ENCODE measurements at places on chromosomes 7 and 10.

DNA sequence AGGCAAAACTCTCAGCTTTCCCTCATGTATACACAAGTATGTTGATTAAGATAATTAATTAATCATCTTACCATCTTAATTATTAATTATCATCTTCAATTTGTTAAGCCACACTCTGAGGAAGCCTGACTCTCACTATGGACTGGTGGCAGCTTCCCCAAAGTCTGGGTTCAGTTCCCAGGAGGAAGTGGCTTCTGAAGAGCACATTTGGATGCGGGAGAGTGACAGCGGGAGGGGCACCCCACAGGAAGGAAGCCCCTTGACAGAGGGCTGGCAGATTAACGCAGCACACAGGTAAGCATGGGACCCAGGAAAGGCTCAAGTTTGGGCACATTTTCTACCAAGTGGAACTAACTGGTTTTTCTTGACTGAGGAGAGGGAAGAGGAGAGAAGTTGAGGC, 13.4 kb upstream of the SLIT1 start:
- no peak for DNase-seq

DNA sequence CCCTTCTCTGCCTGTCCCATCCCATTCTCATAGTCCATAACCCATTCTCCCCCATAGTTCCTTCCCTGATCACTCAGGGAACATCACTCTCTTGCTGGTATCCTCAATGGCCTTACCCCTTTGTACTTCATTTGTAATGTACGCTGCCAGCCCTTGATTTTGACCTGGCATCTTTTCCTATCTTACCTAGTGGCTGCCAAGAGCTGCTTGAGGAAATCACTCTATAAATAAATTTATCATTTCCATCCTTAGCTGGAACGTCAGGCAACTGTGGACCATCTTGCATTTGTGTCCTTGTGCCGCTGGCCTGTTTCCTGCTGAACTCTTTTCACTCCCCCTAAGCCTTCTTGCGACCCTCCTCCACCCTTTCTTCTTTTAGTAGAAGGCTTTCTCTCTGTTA, 14.0 kb downstream of the CDK14 start:
- DNase-seq: no peak

GRCh38 chr7:70614237-70615045, 517.5 kb upstream of the GALNT17 start:
- DNase-seq: peak; percentile 87

GRCh38 chr7:20417260-20417659, 86.6 kb downstream of the ITGB8 start:
- DNase-seq: no peak

GRCh38 chr10:21304198-21304597, 221.3 kb downstream of the SKIDA1 start:
- DNase-seq: no peak

GRCh38 chr10:17077346-17077781, 52.2 kb downstream of the CUBN start:
- DNase-seq: no peak

DNA sequence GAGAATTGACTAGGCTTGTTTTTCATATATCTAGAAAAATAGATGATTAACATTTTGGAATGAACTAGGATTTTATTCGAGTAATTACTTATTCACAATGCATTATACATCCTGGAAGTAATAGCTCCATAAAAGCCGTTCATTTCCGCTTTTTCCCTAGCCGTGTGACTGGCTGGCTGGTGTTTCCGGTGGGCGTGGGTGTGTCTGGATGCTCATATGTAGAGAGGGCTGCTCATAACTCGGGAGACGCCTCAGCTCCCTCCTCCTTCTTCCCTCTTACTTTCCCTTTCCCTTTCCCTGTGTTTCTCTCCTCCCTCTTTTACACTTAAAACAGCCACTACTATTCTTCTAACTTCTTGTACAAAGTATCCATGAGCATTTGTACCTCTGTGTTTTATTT, 187.7 kb upstream of the VSTM2A start:
- no peak for DNase-seq

DNA sequence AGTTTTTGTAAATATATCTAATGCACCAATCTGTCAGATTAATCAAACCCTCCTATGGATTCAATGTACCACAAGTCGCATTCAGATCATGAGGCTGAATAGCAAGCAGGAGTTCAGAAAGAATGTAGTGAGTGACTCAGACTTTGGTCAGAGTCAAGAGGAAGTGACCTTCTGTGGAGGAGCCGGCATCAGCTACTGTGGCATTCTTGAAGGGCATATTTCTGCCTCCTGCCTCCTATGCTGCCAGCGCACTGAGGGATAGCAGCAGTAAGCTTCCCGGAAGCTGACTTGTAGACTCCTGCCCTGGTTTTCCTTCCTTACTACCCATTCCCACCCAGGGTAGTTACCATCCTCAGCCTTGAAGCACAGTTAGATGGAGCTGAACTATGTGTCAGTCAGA, 867.5 kb downstream of the NRG3 start:
- no peak for DNase-seq

GRCh38 chr10:48199580-48200377, 74.7 kb downstream of the FRMPD2 start:
- DNase-seq: no peak

DNA sequence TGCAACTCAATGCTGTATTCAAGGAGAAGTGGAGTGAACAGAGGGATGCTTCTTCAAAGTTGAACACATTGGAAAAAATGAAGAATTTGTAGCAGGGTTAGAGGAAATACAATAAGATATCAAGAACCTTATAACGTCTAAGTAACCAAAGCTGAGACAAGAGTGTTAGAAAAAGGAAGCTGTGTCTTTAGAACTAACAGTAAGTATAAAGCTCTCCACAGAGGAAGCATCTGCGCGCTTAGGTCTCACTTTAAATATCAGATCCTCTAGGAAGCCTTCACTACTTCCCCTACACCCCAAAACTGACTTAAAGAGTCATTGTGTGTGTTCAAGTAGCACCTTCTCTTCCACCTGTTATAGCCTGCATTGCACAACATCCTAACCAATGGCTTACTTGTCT, 43.0 kb downstream of the CH25H start:
- no peak for DNase-seq

DNA sequence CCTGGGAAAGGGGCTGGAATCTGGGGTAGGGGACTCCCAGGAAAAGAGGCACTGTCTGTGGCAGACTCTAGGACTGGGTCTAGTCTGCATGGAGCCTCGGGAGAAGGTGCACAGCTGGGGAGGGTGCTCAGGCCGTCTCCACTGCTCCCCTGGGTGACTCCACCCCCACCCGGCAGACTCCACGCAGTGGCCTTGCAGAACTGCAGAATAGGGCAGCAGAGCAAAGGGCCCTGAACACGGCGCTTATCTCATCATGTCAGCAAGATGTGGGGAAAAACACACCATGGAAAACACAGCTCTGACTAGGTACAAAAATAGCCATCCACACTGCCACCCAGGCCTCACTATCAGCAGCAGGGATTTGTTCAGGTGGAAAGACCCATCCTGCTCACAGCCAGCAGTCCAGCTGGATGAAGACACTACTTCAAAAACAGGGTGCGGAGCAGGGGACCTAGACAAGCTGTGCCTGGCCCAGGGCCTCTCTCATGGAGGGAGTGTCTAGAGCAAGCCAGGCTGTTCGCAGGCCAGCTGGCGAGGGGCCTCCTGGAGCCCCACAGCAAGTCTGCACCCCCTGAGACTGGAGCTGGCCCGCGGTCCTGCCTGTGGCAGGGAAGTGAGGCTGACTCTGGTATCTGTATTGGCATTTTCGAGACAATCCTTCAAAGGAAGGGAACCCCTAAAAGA, 11.7 kb downstream of the MAT1A start:
- no peak for DNase-seq

- DNase-seq: no peak
These were observed 21.3 kb upstream of the TBRG4 start for GRCh38 chr7:45132708-45133320.

DNA sequence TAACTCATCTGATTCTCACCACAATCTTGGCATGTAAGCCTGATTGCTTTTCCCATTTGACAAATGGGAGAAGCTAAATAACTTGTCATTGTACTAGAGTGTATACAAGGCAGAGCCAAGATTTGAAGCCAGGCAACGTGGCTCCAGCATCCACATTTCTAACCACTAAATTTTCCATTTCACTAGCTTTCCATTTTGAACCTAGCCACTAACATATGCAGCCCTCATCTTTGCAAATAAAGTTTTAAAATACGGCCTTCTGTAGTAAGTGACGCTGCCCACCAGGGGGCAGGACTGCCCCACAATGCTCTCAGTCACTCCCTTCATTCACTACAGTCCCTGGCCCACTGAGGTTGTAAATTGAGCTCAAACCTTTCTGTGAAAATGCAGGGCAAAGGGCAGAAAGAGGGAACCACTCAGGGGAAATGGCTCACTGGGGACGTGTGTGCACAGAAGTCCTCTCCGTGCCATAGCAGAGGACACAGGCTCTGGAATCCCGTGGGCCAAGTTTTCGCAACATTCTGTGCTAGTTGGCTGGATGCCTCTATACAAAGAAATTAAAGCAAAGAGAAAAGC, 315.7 kb downstream of the TNS3 start:
- DNase-seq: peak; percentile 86

DNA sequence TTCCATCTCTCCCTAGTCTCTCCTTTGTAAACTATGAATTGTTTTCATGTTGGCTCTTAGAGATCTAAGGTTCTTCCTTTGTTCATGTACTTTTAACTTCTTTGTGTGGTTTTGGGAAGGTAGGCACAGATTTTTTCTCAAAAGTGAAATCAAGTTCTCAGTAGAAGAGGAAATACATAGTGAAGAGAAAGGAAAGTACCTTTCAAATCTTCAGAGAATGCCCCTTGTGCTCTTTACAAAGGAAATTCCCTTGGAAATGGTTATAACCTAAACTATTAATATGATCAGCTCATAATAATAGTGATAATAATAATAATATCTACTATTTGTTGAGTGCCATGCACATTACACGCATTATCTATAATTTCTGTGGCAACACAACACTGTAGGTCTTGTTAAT, 318.5 kb downstream of the PRPF18 start:
- DNase-seq: no peak

DNA sequence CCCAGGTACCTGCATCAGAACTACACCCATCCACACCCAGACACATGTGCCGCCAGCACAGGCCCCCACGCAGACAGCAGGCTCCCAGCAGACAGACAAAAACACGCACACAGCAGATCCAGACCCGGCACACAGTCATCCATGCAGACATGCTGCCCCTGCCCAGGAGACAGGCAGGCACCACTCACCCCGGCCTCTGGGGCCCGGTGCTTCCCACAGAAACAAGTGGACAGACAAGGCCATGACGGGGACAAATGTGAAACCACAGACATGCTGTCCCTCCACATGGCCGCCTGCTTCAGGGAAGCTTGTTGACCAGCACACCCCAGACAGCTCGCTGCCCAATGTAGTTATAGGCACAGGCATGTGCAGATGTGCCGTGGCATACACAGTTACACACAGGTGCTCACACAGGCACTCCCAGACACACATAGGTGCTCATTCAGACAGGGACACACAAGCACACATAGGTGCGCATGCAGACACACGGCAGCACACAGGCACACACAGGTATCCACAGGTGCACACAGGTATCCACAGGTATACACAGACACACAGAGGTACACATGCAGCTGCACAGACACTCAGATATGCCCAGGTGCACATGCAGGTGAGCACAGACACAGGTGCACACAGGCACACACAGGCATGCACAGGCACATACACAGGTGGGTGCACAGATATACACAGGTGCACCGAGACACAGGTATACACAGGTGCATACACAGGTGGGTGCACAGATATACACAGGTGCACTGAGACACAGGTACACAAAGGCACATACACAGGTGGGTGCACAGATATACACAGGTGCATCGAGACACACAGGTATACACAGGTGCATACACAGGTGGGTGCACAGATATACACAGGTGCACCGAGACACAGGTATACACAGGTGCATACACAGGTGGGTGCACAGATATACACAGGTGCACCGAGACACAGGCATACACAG, 10.5 kb upstream of the SCART1 start:
- no peak for DNase-seq

GRCh38 chr10:91856637-91857036, 52.6 kb downstream of the FGFBP3 start:
- DNase-seq: no peak

DNA sequence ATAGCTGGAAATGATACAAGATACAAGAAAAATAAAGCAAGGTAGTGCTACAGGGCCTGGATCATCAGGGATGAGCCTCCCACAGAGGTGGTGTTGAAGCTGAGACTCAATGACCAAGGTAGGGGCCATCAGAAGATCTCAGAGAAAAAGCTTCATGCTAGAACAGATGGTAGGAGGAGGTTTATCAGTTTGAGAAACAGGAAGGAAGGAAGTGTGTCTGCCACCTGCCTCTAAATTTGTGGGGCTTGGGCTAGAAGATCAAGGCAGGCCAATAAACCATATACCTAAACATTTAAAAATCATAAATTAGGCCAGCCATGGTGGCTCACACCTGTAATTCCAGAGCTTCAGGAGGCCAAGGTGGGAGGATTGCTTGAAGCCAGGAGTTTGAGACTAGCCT, 410.8 kb upstream of the PRKCQ start:
- DNase-seq: no peak

DNA sequence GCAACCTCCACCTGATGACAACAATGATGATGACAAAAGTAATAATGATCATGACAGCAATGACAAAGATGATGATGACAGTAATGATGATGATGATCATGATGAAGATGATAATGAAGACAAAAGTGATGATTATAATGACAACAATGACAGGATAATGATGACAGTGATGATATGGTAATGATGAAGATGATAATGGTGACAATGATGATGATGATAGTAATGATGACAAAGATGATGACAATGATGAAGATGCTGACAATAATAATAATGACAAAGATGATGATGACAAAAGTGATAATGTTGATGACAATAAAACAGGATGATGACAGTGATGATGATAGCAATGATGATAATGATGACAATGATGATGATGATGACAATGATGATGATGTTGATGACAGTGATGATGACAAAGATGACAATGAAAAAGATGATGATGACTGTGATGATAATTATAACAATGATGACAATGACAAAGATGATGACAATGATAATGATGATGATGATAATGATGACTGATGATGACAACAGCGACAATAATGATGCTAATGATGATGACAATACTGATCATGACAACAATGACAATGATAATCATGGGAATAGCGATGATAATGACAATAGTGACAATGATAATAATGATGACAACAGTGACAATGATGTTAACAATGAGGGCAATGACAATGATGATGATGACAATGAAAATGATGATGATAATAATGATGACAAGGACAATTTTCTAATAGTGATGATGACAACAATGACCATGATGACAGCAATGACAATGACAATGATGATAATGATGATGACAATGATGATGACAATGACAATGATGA, 1106.5 kb upstream of the AUTS2 start:
- DNase-seq: no peak

GRCh38 chr10:7192831-7193361, 217.9 kb downstream of the SFMBT2 start:
- DNase-seq: no peak

DNA sequence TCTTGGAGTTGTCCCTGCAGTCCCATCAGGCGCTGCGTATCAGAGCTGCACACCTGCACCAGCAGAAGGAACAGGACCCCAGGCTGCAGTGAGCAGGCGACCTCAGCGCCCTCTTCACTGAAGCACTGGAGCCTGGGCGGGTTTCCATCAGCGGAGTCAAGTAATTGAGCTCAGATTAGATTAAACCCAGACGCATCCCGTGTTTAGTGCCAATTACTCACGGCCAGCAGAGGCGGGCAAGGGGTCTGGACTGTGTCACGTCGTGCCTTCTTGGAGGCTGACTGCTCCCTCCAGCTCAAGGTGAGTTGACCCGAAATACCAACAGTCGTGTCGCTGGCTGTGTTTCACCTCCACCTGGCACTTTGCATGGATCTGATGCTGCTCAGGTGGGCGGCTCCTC, 123.6 kb downstream of the CXCL12 start:
- DNase-seq: peak; percentile 38

- DNase-seq: no peak
These were observed 9.1 kb upstream of the DMBT1 start for GRCh38 chr10:122551450-122551849.
